ENCODE measurements at places on chromosomes 1 and 21.

DNA sequence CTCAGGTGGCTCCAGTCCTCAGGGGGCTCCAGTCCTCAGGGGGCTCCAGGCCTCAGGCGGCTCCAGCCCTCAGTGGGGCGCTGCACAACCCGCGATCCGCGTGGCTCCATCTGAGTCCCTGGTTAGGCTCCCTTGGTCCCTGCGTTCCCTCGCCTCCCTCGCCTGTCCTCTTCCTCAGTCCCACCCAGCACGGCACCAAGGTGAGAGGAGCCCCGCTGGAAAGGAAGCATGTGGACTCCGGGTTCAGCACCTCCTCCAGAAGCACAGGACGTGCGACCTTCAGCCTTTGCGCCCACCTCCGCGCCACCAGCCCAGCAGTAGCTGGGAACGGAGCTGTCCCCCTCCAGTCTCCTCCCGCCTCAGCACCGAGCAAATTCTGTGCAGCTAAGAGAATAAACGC, 8.1 kb upstream of the OR2M5 start:
- no peak for DNase-seq

- DNase-seq: no peak
These were observed 1.9 kb downstream of the TNFRSF18 start for GRCh38 chr1:1204425-1204920.

GRCh38 chr1:101520302-101520701, 283.5 kb downstream of the S1PR1 start:
- peak; percentile 3 for DNase-seq

GRCh38 chr1:207860531-207860930, 50.4 kb downstream of the CD34 start:
- DNase-seq: no peak

- DNase-seq: no peak
These were observed 78.9 kb upstream of the SLC45A1 start for GRCh38 chr1:8239039-8239305.

- DNase-seq: no peak
These were observed 1.4 kb downstream of the DIO1 start for GRCh38 chr1:53895421-53895820.

DNA sequence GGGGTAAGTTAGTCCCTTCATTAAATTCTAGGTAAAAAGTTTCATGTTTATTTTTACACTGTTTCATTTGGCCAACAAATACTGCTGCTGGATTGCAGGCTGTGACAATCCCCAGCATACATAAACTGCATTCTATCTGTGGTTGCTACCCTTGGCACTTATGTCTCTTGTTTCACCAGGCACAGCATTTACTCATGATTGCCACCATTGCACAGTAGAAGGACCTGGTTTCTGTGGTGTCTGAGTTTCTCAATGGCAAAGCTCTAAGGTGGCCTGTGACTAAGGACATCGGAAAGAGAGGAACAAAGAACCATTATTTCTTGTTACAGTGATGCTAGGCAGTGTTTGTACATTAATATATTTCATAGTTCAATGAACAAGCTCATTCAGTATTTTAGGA, 878.4 kb upstream of the NEGR1 start:
- no peak for DNase-seq

DNA sequence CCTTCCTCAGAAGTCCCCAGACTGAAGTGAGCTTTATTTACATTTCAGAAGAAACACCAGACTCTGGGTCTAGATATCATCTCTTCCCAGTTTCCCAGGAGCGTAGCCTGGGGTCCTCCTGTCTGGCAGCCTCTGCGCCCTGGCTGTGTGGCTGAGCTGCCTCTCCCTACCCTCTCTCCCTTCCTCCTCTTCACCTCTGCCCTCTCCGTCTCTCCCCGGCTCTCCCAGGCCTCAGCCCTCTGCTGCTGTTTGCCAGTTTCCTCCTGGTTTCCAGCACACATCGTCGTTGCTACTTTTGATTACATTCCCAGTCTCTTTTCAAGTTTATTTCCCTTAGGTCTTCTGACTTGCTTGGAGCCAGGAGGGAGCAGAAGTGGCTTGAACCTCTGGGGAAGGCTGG, 91.1 kb upstream of the DISP3 start:
- DNase-seq: no peak

DNA sequence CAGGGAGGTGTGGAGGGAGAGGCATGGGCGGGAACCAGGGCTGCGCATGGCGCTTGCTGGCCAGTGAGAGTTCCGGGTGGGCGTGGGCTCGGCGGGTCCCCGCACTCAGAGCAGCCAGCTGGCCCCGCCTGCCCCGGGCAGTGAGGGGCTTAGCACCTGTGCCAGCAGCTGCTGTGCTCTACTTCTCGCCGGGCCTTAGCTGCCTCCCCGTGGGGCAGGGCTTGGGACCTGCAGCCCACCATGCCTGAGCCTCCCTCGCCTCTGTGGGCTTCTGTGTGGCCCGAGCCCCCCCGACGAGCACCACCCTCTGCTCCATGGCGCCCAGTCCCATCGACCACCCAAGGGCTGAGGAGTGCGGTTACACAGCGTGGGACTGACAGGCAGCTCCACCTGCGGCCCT, 38.6 kb upstream of the WARS2 start:
- DNase-seq: no peak

- no peak for DNase-seq
These were observed 214.6 kb upstream of the NCAM2 start for GRCh38 chr21:20783611-20784010.

GRCh38 chr1:62951428-62951827, 167.5 kb downstream of the ATG4C start:
- no peak for DNase-seq

DNA sequence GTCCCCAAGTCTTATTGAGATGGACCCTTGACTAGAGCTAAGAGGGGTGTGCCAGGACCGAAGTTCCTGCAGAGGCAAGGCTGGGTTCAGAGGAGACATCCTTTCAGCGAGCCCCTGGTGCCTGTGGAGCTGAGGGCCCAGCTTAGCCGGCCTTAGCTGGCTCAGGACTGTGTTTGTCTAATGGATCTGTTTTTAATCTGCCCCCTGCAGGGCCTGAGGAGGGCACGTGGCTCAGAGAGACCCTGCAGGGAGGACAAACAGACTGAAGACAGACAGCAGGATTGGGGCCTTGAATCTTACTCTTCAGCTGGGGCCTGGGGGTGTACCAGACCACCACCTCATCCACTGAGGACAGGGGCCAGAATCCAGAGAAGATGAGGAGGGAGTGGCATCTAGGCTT, 1.6 kb downstream of the CRABP2 start:
- DNase-seq: no peak

- DNase-seq: no peak
These were observed 26.9 kb upstream of the TCEA3 start for GRCh38 chr1:23451441-23451840.

GRCh38 chr1:22586356-22587130, 23.3 kb downstream of the EPHA8 start:
- no peak for DNase-seq

GRCh38 chr1:231093156-231093922, 53.3 kb upstream of the FAM89A start:
- DNase-seq: no peak

- DNase-seq: no peak
These were observed 2.5 kb downstream of the CGN start for GRCh38 chr1:151513626-151514121.

DNA sequence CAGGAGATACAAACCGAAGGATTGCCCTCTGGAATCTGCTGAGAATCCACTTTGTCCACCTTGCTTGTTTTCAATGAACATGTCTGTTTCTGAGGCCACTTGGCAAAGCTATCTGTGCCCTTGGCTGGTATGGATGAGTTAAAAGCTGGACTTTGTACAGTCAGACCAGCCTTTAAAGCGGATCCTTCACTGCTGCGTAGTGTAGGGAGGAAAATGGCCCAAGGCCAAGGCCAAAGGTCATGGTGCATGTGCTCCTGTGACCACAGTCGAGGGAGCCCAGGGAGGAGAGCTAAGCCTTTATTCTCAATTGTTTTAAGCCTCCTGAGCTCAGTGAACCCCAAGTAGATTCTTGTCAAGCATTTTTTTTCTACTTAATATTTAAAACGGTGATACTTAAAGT, 37.0 kb downstream of the KCNJ15 start:
- DNase-seq: no peak

DNA sequence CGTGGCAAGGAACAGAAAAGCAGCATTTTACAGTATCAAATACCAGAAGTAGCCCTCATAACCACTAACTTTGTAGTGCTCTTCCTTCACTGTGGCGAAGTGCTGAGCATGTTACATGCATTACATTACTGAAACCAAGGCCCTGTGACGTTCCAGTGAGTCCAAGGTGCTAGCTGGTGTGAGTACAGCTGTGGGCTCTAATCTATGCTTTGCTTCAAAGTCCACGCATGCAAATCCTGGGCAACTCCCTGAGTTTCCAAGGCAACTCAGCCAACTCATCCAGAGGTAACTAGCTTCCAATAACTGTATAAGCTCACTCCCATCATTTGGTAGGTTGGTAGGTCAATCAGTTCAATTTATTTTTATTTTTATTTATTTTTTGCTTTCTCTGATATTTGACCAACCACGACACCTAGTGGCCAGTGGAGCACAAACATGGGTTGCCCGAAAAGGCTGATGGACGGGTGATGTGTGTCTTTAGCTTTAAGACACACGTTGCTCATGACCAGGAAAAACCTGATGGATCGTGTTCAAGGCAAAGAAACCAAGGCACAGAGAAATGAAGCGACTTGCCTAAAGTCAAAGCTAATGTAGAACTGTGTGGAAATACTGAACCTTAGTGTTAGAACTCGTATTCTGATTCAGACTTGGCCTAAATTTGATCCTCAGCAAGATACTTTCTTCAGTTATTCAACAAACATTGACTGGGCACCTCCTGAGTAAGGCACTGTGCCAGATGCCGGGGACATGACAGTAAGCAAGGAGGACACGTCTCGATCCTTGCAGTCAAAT, 73.0 kb downstream of the GNG12 start:
- DNase-seq: no peak

- no peak for DNase-seq
These were observed 148.9 kb downstream of the ETS2 start for GRCh38 chr21:38954588-38955004.

DNA sequence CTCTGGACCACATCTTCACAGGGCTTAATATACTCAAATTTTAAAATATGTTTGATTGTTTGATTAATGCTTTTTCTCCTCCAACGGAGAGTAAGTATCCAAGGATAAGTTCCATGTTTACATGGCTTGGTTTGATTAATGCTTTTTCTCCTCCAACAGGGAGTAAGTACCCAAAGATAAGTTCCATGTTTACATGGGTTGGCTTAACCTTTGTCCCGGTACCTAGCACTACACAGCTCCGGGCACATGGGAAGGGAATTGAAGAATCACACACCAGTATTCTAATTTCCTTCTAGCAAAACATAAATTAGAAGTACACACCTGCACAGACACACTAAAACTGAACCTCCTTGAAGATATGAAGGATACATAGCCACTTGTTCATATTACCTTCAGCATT, 77.5 kb downstream of the ARID4B start:
- no peak for DNase-seq

GRCh38 chr1:9719978-9720722, 68.6 kb downstream of the PIK3CD start:
- no peak for DNase-seq

GRCh38 chr1:77925518-77925917, 37.1 kb downstream of the NEXN start:
- peak; percentile 47 for DNase-seq

GRCh38 chr21:38875694-38876492, 70.2 kb downstream of the ETS2 start:
- peak; percentile 79 for DNase-seq

DNA sequence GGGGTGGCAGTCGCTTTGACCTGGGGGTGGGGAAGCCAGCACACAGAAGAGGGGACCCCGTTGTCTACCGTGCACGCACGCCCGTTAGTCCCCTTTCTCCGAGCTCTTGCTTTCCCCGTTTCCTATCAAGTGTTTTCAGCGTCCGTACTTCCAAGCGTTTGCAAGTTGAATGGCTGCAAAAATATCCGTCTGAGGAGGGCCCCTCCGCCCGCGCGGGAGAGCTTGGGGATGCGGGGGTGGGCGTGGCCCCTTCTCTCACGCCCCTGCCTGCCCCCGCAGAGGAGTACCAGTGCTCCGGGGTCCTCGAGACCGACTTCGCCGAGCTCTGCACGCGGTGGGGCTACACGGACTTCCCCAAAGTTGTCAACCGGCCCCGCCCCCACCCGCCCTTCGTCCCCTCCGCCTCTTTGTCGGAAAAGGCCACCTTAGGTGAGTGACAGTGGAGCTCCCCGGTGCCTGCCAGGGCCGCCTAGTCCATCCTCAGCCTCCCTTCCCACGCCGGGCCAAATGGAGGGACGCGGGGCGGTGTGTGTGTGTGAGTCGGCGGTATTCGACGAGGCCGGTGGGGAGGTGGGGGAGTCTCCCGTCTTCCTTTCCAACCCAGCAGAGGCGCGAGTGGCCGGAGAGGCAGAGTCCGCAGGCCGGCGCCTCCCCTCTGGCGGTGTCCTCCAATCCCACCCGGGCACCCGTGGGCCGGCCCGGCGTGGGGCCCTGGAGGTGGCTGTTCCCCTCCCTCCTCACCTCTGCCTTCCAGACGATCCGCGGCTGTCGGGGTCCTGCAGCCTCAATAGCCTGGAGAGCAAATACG, 3.4 kb downstream of the LRRC71 start:
- no peak for DNase-seq

- DNase-seq: no peak
These were observed 147.6 kb downstream of the AJAP1 start for GRCh38 chr1:4802024-4802423.

DNA sequence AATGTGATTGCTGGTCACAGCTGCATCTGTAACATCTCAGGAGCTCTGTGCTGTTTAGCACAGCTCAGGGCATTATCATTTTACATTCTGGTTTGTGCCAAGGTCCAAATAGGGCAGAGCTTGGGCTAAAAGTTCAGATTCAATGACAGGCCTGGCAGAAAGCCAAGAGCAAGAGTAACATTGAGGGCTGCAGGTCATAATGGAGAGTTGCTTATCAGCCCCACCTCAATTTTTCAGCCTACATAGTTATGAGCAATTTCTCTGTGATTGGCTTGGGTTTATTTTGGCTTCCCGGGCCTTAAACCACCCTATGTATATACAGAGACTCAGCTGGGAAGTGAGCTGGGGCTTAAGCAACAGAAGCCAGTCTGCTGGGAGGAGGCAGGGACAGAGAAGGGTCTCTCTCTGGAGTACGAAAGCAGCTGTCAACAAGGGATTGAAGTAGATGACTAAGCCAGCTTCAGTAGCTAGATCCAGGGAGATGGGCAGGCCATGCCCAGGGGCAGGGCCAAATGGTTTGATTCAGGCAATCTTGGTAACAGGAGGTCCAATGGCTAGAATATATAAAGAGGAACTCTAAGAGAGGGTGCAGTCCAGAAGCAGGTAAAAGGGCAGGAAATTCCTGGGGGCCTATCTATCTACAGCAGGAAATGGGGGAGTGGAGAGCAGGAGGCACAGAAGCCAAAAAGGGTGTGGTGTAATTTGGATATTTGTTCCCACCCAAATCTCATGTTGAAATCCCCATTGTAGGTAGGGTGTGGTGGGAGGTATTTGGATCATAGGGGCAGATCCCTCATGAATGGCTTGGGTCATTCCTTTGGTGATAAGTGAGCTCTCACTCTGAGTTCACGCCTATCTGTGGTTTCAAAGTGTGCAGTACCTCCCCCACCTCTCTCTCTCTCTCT, 49.0 kb downstream of the BRINP2 start:
- no peak for DNase-seq

DNA sequence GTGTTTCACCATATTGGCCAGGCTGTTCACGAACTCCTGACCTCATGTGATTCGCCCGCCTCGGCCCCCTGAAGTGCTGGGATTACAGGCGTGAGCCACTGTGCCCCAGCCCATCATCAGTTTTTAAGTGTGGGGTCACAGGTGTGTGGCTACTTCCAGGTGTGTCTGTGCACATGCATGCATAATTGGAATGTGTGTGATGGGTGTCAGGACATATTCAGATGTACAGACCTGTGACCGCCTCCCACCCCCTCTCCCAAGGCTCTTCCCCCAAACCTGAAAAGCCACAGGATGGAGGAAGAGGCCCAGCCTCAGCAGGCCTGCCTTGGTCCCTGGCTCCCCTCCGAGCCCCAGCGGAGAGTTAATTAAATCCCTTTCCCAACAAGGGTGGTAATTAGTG, 37.3 kb upstream of the CSF3R start:
- no peak for DNase-seq
